ENCODE measurements at places on chromosomes 16 and 17.

DNA sequence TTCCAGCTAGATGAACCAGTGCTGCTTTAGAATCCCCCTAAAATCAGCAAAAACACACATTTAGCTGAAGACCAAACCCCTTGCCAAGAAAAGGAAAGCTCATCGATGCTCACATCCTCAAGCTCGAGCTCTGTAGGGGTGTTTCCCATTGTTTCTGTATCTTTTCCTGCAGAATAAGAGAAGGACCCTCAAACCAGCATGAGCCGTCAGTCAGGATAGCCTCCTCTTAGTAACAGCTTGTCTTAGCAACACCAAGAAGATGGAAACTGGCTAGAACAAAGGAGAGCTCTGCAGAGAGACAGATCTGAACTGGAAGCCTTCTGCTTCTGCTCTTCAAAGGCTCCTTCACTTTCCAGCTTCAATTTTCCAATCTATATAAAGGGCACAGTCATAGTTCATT is 32.0 kb downstream of the VAT1L start:
- no peak overlapping the region for H3K4me3 ChIP-seq
- DNase-seq = no peak
- H3K27me3 ChIP-seq = no peaks in the 10 kb centered on the region
- no peaks in the 10 kb centered on the region for H3K36me3 ChIP-seq
- peaks cover 5% of the 10 kb centered on the region for H3K4me1 ChIP-seq

- no peak for DNase-seq
- H3K36me3 ChIP-seq = no peaks in the 10 kb centered on the region
- no peaks in the 10 kb centered on the region for H3K4me1 ChIP-seq
Measured at GRCh38 chr16:87206646-87207451, 110.3 kb downstream of the C16orf95 start.

DNA sequence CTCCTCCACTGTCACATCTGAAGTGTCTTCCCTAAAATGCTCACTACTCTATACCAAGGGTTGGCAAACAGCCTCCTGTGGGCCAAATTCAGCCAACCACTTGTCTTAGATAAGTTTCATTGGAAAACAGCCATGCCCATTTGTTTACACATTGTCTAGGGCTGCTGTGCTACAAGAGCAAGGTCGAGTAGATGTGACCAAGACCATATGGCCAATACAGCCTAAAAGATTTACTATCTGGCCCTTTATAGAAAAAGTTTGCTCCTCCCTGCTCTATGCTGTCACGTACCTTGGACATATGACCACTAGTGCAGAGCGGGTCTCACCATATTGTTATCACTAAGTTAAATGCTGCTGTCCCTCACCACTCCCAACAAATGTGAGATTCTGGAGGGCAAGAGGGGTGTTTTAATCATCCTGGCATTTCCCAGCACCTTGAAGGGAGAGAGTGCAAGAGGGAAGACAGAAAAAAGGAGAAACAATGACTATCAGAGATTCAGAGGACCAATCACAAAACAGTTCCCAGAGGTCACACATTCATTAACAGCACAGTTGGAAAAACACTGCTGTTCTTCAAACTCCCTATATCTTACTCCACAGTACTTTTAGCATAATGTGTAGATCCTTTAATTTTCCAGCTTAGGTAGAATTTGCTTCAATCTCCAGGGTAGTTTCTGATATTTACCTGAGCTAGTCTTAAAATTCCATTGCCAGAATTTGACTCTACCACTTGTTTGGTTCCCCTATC is 13.2 kb downstream of the LSM12 start:
- no peak for DNase-seq
- H3K4me3 ChIP-seq = no peak overlapping the region
- no peaks in the 10 kb centered on the region for H3K27me3 ChIP-seq
- peaks cover 84% of the 10 kb centered on the region for H3K36me3 ChIP-seq

- H3K27ac ChIP-seq = no peak overlapping the region
- peaks cover 4% of the 10 kb centered on the region for H3K4me1 ChIP-seq
- H3K4me3 ChIP-seq = peak overlapping the region; percentile 66
Measured at GRCh38 chr16:1102921-1103635, 7.0 kb upstream of the C1QTNF8 start.

DNA sequence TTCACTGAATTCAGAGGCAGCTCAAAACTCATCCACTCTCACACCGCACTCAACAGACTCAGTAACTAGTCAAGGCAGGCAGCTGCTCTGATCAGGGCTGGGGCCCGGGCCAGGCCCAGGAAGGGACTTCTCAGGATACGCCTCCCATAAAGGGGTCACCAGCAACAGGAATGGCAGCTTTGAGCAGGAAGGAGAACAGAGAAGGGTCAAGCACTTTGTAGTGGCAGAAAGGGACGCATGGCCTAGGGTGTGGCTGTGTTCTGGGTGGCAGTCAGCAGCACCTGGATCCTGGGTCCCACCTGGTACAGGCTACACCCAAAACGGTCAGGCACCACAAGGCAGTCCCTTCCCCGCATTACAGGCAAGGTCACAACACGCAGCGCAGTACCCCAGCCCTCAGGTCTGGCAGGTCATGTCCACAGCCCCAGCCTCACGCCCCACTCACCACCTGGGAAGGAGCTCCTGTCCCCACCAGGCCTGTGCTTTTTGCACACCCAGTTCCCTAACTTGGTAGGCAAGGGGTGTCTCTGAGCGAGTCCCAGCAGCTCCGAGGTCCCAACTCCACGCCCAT is 99.7 kb downstream of the ZNF778 start:
- peak overlapping the region; percentile 17 for H3K27ac ChIP-seq
- DNase-seq = no peak
- H3K4me3 ChIP-seq = no peak overlapping the region
- no peaks in the 10 kb centered on the region for H3K27me3 ChIP-seq
- H3K4me1 ChIP-seq = peaks cover 14% of the 10 kb centered on the region

DNA sequence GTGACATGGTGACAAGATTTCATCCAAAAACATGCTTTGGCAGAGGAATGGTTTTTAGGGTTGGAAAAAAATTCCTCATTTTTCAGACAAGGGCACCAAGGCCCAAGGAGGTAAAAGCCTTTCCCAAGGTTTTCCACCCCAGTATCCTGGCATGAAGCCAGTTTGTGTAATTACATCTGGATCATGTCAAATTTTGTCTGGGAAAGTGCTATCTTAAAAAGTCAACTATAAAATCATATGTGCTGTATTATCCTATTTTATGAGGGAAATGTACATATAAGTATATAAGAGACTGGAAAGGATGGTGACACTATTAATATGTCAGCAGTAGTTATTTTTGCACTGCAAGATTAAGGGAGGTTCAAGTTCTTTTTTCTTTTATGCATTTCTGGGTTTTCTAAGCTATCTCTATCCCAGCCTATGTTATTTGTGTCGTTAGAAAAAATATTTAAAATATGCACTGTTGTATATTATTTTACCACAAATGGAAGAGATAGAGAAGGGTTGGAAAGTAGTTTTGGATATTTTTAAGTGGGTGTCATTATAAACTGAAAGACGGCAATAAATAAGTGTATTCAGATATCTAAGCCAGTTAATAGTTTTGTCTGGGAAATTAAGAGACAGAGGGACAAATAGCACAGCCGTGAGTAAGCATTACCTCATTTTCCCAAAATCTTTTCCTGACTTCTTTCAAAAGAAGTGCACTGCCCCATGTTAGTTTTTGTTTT is 13.5 kb upstream of the FBXO47 start:
- H3K27me3 ChIP-seq = no peaks in the 10 kb centered on the region
- H3K4me3 ChIP-seq = no peak overlapping the region
- no peaks in the 10 kb centered on the region for H3K36me3 ChIP-seq
- H3K4me1 ChIP-seq = no peaks in the 10 kb centered on the region
- no peak overlapping the region for H3K27ac ChIP-seq

- H3K27ac ChIP-seq = no peak overlapping the region
- DNase-seq = peak; percentile 39
- H3K4me1 ChIP-seq = no peaks in the 10 kb centered on the region
Measured at GRCh38 chr17:80796430-80796861, 195.2 kb upstream of the CHMP6 start.

GRCh38 chr16:58481226-58481869 is 18.6 kb upstream of the NDRG4 start:
- no peaks in the 10 kb centered on the region for H3K4me1 ChIP-seq
- DNase-seq = no peak
- no peak overlapping the region for H3K4me3 ChIP-seq
- H3K27me3 ChIP-seq = no peaks in the 10 kb centered on the region
- no peak overlapping the region for H3K27ac ChIP-seq

- H3K4me3 ChIP-seq = no peak overlapping the region
- no peaks in the 10 kb centered on the region for H3K27me3 ChIP-seq
- no peak for DNase-seq
- H3K4me1 ChIP-seq = no peaks in the 10 kb centered on the region
- no peak overlapping the region for H3K27ac ChIP-seq
- H3K36me3 ChIP-seq = no peaks in the 10 kb centered on the region
Measured at GRCh38 chr16:27239026-27239425, 29.5 kb downstream of the NSMCE1 start.

- H3K27ac ChIP-seq = no peak overlapping the region
- no peaks in the 10 kb centered on the region for H3K36me3 ChIP-seq
- H3K4me1 ChIP-seq = no peaks in the 10 kb centered on the region
- no peak overlapping the region for H3K4me3 ChIP-seq
- no peaks in the 10 kb centered on the region for H3K27me3 ChIP-seq
Measured at GRCh38 chr16:81415751-81416150, 28.9 kb upstream of the CMIP start.

GRCh38 chr17:29533976-29534375 is 32.9 kb downstream of the ABHD15 start:
- no peaks in the 10 kb centered on the region for H3K4me1 ChIP-seq
- H3K36me3 ChIP-seq = peaks cover 72% of the 10 kb centered on the region
- no peak overlapping the region for H3K4me3 ChIP-seq
- H3K27ac ChIP-seq = no peak overlapping the region
- no peaks in the 10 kb centered on the region for H3K27me3 ChIP-seq

DNA sequence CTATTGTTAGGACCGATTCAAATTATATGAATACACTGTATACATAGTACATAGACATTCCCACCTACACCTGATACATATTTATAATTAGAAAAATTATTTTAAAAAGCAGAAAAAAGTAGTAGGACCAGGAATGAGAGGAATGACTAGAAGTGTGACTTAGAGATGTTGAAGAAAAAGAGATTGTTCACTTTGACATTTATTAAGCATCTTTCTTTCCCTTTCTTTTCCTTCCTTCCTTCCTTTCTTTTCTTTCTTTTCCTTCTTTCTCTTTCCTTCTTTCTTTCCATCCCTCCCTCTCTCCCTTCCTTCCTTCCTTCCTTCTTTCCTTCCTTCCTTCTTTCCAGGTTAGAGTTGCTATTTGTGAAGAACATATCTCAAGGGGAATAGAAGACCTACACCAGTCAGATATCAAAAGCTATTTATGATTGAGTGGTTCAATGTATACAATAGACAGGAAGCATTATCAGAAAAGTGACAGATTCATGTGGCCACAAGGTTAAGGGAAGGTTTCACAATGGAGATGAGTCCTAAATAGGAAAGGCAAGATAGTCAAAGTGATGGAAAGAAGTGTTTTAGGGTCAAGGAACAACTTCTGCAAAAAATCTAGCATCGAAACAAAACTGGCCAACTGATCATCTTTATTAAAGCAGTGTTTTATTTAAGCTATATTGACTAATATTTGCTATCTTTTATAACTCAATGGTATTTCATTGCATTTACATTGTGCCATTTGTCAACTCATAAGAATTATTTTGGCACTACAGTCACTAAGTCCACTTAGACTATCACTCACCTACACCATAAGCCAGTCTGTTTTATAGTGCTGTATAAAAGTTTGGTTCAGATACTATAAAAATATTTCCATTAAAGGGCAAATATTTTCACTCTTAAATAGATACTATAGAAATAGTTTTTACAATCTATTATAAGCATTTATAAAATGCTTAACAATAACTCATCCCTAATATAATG is 54.1 kb upstream of the NACA2 start:
- H3K36me3 ChIP-seq = no peaks in the 10 kb centered on the region
- no peaks in the 10 kb centered on the region for H3K4me1 ChIP-seq
- no peak for DNase-seq
- H3K27me3 ChIP-seq = no peaks in the 10 kb centered on the region
- H3K4me3 ChIP-seq = no peak overlapping the region
- H3K27ac ChIP-seq = no peak overlapping the region

DNA sequence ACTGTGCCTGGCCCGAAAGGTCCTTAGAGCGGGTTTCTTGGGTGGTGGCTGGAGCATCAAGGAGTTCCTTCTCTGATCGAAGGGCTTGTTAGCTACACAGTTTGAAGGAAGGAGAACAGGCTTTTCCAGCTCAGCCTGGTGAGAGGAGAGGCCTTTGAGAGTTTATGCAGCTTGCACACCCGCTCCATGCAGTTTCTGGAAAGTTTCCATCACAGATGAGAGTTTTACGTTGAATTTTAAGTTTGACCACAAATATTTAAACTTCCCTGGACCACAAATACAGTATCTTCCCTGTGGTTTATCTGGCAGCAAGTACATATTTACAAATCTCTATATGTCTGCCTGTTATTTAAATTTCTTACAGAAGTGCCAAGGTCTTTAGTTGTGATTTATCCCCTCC is 56.8 kb downstream of the HIC1 start:
- DNase-seq = no peak
- H3K4me3 ChIP-seq = no peak overlapping the region
- peaks cover 25% of the 10 kb centered on the region for H3K36me3 ChIP-seq
- H3K27me3 ChIP-seq = no peaks in the 10 kb centered on the region
- H3K27ac ChIP-seq = no peak overlapping the region
- H3K4me1 ChIP-seq = no peaks in the 10 kb centered on the region

DNA sequence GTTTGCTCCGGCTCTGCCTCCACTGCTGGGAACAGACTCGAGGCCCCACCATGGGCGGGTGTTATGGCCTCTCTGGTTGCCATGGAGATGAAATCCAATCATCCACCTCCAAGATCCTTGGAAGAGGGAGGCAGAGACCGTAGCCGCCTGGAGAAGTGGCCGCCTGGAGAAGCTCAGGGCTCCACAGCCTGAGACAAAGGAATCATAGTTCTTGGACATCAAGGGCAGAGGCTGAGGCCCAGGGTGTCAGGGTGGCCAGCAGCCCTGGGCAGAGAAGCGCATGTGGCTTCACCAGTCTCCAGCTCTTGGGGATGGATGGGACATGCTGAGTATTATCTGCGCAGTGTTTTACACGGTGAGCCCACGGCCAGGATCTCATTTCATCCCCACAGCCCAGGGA is 36.2 kb downstream of the ABR start:
- peaks cover 6% of the 10 kb centered on the region for H3K4me1 ChIP-seq
- H3K27ac ChIP-seq = peak overlapping the region; percentile 86
- H3K27me3 ChIP-seq = no peaks in the 10 kb centered on the region
- peak; percentile 85 for DNase-seq
- H3K36me3 ChIP-seq = no peaks in the 10 kb centered on the region

DNA sequence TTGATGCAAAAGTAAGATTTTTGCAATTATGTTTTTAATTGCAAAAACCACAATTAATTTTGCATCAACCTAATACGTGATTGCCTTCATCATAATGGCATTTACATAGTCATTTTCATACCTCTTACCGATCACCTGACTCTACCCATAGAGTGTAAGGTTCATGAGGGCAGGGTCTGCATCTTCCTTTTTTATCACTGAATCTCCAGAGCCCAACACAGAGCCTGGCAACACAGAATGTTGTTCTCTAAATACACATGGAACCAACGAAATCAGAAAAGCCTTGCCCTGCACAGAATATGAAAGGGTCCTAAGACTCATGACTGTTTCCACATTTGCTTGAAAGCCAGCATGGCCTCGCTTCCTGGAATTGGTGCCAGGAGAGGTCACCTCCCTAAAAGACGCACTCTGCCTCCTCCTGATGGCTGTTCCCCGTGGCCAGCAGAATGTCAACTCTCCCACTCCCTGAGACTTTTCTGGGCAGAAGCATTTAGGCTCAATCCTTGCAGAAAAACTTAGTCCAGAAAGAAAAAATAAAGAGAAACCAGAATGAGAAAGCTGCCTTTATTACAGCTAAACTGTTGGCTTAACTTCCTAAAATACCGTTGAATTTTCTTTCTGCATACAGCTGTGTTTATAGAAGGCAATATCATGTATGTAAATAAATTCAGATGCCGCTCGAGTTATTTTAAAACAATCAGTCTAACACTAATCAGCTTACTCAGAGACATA is 327.8 kb upstream of the MAF start:
- H3K4me1 ChIP-seq = no peaks in the 10 kb centered on the region
- DNase-seq = no peak
- H3K27me3 ChIP-seq = peaks cover 20% of the 10 kb centered on the region
- H3K36me3 ChIP-seq = no peaks in the 10 kb centered on the region

Data from endodermal cell (in vitro differentiated cells).